ENCODE measurements at places on chromosomes 7 and 10.

- DNase-seq: no peak
Observed at GRCh38 chr10:77360835-77361234, 276.8 kb downstream of the KCNMA1 start.

DNA sequence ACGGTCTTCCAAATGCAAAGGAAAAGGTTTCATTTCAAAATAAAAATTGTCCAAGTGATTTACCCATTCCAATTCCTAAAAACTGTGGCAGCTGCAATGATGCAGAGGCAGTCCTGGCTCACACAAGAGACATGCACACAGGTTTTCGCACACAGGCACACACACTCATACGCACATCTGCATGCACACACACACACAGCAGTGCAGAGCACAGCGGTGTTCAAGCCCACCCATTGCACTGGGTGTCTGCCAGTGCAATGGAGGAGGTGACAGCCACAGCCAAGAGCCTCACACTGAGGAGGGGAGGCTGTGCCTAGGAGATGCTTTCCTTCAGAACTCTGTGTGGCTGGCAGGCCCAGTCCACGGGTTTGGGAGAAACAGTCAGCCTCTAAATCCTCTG, 123.7 kb downstream of the SLIT1 start:
- no peak for DNase-seq

- DNase-seq: no peak
Observed at GRCh38 chr10:17781856-17782255, 27.3 kb upstream of the MRC1 start.

DNA sequence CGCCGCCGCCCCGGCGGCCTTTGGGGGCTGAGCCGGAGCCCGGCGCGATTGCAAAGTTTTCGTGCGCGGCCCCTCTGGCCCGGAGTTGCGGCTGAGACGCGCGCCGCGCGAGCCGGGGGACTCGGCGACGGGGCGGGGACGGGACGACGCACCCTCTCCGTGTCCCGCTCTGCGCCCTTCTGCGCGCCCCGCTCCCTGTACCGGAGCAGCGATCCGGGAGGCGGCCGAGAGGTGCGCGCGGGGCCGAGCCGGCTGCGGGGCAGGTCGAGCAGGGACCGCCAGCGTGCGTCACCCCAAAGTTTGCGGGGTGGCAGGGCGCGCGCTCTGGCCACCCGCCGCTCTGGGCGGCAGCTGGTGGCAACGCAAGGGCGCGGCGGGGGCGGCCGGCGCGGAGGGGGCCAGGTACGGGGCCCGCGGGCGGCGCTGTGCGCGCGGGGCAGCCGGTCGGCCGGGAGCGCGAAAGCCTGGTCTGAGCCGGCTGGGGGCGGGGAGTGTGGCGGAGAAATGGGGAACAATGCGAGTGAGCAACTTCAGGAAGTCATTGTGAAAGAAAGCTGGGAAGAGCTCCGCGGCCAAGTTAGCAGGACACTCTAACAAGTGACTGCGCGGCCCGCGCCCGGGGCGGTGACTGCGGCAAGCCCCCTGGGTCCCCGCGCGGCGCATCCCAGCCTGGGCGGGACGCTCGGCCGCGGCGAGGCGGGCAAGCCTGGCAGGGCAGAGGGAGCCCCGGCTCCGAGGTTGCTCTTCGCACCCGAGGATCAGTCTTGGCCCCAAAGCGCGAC, at the start of gene IKZF1:
Gene IKZF1, plus strand, starts transcription at position 588 of the 782 bp plus-strand sequence. CDS start 14,346 bp downstream, outside the sequence.
- DNase-seq: no peak

- no peak for DNase-seq
Observed at GRCh38 chr7:132125096-132125495, 451.2 kb downstream of the PLXNA4 start.

DNA sequence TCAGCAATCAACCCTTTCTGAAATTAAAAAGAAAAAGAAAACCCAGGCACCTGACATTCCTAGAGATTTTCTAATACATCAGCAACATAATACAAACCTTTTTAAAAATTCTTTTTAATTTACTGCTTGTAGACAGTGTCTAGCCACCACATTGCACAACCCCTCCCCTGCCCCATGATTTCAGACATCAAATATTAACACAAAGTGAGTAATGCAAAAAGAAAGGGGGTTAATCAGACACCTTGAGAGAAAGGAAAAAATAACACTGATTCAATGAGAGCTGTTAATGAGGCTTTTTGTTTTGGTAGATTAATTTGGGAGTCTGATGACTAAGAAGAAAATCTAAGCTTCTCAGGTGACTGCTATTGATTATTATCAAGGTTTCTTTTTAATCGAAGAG, 55.3 kb downstream of the SLC25A13 start:
- DNase-seq: no peak

DNA sequence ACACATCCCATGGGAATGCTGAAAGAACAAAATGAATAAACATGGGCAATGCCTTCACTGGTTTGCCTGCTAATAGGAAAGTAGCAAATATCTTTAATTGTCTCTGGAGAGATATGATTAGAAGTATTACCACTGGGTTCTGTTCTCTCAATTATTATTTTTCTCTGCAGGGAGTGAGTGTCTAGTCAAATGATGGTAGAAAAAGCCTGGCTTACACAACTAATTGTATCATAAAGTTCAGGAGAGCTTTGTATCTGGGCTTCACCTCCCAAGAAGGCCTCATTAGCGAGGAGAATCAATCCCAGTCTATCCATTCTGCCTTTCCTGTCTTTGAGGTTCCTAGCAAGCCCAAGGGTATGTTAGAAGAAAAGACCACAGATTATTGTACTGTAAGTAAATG, at the start of gene OR2A14:
Gene OR2A14, plus strand, starts transcription at position 301 of the 400 bp plus-strand sequence. CDS start 5,937 bp downstream, outside the sequence.
- no peak for DNase-seq

DNA sequence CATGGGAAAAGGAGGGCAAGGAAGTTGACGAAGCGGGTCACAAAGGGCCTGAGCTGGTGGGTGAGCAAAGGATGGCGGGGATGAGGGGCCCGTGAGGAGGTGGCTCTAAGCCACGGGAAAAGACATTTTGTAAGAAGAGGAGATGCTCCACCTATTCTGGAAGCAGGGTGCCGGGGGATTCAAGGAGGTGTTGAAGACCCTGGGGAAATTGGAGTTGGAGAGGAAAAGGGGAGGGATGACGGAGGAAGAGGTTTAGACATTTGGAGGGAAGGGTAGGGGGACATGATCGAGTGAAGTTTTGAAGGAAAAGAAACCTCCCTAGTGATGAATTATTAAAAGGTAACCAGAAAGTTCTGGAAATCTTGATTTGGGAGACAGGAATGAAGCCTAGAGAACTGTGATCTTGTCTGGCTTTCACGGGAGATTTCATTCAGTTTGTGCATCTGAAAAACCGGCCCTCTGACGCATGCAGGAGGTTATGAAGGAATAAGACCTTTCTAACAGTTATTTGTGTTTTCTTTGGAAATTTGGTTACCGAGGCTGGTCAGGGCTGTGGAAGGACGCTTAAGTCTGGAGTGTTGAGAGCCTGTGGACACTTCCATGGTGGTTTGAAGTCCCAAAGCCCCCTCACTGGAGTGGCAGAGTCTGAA, 1.4 kb downstream of the SMO start:
- DNase-seq: no peak

GRCh38 chr10:59880971-59881510, 25.3 kb downstream of the CCDC6 start:
- DNase-seq: no peak

DNA sequence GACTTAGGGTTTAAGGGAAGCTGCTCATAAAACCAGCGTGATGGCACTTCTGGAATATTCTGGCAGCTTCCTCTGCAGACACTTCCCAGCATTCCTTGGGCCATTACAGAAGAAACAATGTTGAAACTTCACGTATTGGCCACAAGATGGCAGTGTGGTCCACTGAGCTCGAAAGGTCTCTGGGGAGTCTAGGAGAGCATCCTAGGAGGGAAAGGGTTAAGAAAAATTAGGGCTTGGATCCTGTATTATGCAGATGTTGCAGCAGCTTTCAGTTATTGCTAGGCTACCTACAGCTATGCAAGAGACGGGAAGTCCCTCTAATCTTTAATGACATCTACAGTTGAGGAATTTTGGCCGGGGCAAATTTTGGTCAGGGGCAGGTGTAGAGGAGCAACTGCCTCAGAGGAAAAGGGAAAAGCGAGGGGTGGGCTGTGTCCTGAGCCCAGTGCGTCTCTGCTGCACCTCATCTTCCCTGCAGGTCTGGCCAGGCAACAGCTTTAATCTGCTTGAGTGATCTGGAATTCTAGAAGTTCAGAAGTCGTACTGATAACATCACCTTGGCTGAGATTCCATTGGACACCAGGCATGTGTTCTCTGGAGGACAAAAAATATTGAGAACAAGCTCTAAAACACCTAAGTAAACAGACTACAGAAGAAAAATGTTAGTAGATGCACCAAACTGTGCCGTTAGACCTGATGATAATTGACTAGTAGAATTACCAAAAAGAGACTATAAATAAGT, 220.8 kb upstream of the PRSS58 start:
- peak; percentile 17 for DNase-seq

DNA sequence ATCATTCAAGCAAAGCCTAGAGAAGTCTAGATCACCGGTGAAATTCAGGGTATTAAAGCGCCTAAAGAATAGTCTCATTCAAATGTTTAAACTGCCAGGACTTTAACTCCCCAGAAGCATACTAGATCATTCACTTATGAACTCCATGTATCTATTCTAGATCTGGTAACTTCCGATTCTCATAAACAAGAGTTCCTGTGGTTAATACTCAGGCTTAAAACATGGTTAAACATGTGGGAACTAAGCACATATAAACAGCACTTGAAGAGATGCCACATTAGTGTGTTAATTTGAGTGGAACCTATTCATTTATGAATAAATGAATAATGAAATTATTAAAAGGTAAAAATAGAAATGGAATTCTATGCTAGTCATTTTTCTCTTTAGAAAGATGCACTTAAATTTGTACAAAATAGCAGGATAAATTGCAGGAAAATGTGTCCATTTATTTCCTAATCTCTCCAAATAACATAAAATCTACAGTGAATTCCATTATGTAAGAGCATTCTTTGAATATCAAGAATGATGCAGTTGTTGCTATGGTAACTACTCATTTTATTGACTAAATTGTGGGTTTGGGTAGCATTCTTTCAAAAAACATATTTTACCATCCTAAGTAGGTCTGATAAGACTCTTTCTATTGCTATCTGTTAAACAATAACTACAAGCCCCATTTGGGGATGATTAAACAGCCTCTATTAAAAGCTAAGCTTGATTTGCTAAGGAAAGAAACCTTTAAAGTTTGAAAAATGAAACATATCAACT, 147.6 kb upstream of the TMEM168 start:
- no peak for DNase-seq

DNA sequence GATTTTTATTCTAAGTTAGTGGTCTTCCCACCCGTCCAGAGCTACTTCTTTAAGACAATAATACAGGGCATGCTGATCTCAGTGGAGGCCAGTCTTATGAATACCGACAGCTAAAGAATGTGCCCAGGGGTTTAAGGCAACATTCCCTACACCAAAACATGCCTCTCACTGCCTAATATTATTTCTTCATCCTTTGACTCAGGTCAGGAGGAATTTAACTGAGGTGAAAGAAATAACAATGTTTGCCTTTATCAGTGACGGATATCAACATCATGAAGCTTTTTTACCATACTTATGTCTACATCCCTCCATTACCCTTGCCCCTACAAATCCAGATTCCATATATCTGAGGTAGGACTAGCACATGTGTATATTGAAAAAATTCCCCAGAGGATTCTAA, 33.3 kb upstream of the TES start:
- no peak for DNase-seq

DNA sequence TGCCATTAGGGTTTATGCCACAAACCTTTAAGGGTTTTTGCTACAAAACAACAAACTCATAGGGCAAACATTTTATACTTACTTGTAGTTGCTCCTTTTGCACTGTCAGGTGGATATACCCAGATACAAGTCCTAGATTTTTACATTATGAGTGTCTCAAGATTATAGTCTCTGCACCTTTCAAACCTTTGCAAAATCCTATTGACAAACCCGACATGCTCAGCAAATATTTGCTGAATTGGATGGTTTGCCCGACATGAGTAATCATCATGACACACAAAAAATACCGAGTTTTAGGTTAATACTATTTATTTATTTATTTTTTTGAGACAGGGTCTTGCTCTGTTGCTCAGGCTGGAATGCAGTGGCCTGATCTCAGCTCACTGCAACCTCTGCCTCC, 117.3 kb downstream of the SLC25A13 start:
- no peak for DNase-seq

DNA sequence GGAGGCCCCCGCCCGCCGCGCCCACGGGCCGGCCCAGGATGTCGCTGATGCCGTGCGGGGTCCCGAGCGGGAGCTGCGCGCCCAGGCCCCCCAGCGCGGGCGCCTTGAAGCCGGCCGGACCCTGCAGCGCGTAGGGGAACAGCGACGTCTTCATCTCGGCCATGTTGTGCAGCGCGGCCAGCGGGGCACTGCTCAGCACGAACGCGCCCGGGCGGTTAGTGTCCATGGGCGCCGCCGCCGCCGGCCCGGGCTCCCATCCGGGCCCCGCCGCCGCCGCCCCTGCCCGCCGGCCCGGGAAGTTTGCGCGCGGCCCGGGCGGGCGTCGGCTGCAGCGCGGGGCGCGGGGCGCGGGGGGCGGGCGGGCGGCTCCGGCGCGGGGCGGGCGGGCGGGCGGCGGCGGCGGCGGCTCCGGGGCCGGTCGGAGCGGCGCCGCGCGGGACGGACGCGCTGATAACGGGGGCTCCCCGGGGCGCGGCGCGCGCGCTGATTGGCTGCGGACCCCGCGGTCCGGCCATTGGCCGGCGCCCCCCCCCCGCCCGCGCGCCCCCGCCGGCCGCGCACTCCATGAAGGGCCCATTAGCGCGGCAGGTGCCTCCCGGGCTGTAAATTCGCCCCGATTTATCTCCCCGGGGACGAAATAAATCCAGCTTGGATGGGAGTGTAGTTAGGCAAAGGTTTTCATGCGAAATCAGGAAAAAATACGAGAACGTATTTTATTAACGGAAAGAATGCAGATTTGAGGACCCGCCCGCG, at the start of gene NKX6-2:
Gene NKX6-2, minus strand, starts transcription at position 425 of the 753 bp plus-strand sequence. Its CDS starts 199 bp downstream, at position 226.
- peak; percentile 30 for DNase-seq

GRCh38 chr10:47205192-47205591, 94.8 kb upstream of the GDF10 start:
- DNase-seq: no peak
